Right atrium auricular region (tissue), 2 donors: ENCODE measurements at places on chromosomes 12 and 14. TPM values are rescaled to one million over a fixed set of nuclear protein-coding genes. Genes with fewer than 3 reads are reported as not detected.

DNA sequence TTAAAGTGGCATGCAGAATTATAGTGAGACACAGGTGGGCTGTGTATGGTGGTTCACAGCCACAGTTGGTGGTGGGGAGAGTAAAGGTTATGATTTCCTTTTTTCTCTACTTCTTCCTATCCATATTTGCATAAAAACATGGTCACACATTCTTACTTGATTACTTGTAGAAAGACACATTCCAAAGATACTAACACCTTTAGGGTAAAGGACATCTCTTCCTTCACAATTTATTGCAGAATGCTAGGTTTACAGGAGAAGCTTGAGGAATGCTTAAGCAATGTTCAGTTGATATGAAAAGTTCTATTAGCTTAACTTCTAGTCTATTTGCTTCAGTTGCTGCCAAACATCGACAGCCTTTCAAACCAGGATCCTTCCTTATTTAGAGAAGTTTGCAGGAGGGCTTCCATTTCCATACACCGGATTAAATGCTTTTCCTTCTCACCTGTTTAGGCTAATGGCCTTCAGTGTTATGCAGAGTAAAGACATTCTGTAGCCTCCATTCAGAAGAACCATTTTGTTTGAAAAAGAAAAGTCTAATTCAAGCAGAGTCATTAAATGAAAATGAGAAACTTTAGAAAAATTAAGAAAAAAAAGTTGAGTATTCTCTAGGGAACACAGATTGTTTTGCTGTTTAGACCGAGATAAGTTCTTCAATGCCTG is 2.6 kb upstream of the PHC1 start:
- no peak overlapping the region for H3K27ac ChIP-seq
- H3K4me3 ChIP-seq: no peak overlapping the region
- H3K36me3 ChIP-seq: no peaks in the 10 kb centered on the region
- DNase-seq: no peak

DNA sequence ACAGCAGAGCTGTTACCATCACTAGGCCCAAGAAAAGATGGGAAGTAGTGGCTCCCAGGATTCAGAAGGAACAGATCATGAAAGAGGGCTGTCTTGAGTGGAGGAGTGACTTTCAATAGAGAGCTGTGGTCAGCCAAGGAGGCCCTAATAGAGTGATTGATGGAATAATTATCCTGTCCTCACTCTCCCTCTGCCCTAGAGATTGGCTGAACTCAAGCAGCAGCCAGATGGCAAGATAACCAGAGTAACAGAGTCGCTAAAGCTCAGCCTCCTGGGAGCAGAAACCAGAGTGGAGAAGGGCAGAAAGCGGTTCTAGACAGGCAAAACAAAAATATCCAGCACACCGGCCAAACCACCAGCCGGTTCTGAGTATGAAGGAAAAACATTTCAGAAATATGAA is 23.1 kb downstream of the GMFB start:
- no peaks in the 10 kb centered on the region for H3K27me3 ChIP-seq
- DNase-seq: no peak
- no peaks in the 10 kb centered on the region for H3K4me1 ChIP-seq
- no peak overlapping the region for H3K4me3 ChIP-seq
- no peak overlapping the region for H3K27ac ChIP-seq
- no peaks in the 10 kb centered on the region for H3K36me3 ChIP-seq

DNA sequence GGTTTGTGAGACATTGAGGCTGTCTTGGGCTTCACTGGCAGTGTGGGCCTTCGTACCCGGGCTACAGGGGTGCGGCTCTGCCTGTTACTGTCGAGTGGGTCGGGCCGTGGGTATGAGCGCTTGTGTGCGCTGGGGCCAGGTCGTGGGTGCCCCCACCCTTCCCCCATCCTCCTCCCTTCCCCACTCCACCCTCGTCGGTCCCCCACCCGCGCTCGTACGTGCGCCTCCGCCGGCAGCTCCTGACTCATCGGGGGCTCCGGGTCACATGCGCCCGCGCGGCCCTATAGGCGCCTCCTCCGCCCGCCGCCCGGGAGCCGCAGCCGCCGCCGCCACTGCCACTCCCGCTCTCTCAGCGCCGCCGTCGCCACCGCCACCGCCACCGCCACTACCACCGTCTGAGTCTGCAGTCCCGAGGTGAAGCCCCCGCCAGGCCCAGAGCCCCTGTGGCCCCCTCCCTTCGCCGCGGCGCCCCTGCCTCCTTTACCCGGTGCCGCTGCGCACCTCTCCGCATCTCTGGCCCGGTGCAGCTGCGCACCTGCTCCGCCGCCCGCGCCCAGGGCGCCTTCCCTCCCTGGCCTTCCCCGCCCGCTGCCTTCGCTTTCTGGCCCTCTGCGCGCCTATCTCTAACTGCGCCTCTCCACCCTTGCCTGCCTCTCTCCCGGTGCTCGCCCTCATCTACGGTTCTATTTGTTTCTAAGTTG is at the start of gene ENO2:
TSS of gene ENO2 (plus strand) at position 335 of the 701 bp plus-strand sequence. CDS start 1,253 bp downstream, outside the sequence.
- peak within 1 kb of the TSS; percentile 76 for H3K4me3 ChIP-seq
- peaks cover 23% of the 10 kb centered on the region for H3K4me1 ChIP-seq
- no peaks in the 10 kb centered on the region for H3K27me3 ChIP-seq
- H3K27ac ChIP-seq: peak within 1 kb of the TSS; percentile 73

DNA sequence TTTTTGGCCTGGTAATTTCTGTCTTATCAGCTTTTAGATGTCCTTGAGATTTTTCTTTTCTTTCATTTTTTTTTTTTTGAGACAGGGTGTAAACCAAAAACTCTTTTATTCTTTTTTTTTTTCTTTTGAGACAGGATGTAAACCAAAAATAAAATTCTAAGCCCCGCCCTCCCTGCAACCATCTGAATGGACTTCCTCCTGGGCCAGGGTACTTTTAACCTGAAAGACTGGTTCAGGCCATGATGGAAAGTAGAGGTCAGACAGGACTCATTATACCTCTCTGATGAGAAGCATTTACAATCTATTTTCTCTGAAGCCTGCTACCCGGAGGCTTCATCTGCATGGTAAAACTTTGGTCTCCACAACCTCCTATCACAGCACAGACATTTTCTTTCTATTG is 33.5 kb upstream of the TCL1B start:
- H3K27ac ChIP-seq: no peak overlapping the region
- H3K4me3 ChIP-seq: no peak overlapping the region
- H3K27me3 ChIP-seq: no peaks in the 10 kb centered on the region
- no peak for DNase-seq
- no peaks in the 10 kb centered on the region for H3K4me1 ChIP-seq

- no peak overlapping the region for H3K4me3 ChIP-seq
- no peak overlapping the region for H3K27ac ChIP-seq
- H3K36me3 ChIP-seq: no peaks in the 10 kb centered on the region
- H3K4me1 ChIP-seq: no peaks in the 10 kb centered on the region
Measured at GRCh38 chr12:58703866-58704265, 216.4 kb downstream of the LRIG3 start.

- no peaks in the 10 kb centered on the region for H3K27me3 ChIP-seq
- H3K4me3 ChIP-seq: no peak overlapping the region
- H3K36me3 ChIP-seq: no peaks in the 10 kb centered on the region
- H3K4me1 ChIP-seq: no peaks in the 10 kb centered on the region
- DNase-seq: no peak
- H3K27ac ChIP-seq: peak overlapping the region; percentile 64
Measured at GRCh38 chr14:51328064-51328771, 88.2 kb downstream of the TMX1 start.

DNA sequence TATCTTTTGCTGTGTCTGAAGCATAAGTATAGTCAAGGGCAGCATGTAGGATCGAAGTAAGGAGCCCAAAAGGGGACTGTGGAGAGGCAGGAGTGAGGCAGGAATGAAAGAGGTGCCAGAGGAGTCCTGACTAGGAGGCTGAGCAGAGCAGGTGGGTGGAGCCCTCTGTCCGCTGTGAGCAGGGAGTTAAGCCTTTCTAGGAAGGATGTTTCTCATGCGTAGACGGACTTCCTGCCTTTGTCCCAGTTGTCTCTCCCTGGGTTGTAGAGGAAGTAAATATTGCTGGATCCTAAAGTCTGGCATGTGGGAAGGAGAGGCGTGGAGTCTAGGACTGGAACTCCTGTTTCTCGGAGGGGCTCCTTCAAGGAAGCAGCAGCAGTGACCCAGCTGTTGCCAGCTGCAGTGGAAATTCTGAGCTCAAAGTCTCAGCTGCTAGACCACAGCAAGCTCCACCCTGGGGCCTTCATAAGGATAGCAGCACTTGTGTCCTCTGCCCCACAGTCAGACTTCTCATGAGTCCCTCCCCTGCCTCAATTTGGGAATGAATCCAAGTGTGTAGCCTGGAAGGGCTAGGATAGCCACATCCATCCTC is 44.0 kb downstream of the RBMS2 start:
- peak overlapping the region; percentile 77 for H3K27ac ChIP-seq
- H3K36me3 ChIP-seq: peaks cover 15% of the 10 kb centered on the region
- no peaks in the 10 kb centered on the region for H3K4me1 ChIP-seq
- DNase-seq: peak; percentile 94
- H3K4me3 ChIP-seq: no peak overlapping the region

DNA sequence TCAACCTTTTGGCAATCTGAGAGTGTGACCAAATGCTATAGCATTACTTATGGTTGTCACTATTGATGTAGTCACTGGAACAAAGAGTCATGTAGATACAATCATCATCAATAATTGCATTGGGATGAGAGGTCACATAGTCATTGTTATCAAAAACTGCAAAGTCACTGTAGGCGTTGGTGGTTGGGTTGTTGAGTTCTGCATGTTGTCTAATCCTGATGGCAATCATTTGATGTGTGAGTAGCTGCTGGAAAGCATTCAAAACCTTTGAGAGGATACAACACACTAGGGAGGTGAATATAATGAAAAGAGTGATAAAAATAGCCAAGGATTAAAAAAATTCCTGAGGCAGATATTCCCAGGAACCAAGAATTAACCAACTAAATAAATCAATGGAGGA is 214.7 kb upstream of the SYT10 start:
- no peaks in the 10 kb centered on the region for H3K36me3 ChIP-seq
- H3K4me3 ChIP-seq: no peak overlapping the region
- H3K27ac ChIP-seq: no peak overlapping the region
- DNase-seq: no peak
- no peaks in the 10 kb centered on the region for H3K4me1 ChIP-seq

- peak within 1 kb of the TSS; percentile 91 for H3K4me3 ChIP-seq
- H3K4me1 ChIP-seq: peaks cover 27% of the 10 kb centered on the region
- no peaks in the 10 kb centered on the region for H3K27me3 ChIP-seq
- no peaks in the 10 kb centered on the region for H3K36me3 ChIP-seq
- peak within 1 kb of the TSS; percentile 75 for H3K27ac ChIP-seq
Measured at GRCh38 chr14:67819563-67820421, at the start of gene RAD51B. RAD51B (plus strand) TSS chr14:67819779.

DNA sequence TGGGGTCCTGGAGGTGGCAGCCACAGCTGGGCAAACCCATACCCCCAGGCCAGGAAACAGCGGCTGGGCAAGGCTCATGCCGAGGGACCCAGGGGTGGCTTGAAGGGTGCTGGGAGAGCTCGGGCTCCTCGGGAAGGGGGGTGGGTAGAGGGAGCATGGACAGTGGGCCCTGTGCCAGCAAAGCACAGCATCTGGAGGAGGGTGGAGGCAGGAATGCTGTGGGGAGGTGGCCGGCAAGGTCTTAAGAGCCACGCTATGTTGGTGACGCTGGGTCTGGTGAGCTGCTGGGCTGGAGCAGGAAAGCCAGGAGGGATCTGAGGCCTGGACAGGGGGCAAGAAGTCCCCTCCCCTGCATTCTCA is 48.2 kb upstream of the DLK1 start:
- peak overlapping the region; percentile 26 for H3K27ac ChIP-seq
- DNase-seq: no peak
- H3K36me3 ChIP-seq: no peaks in the 10 kb centered on the region
- H3K4me3 ChIP-seq: no peak overlapping the region
- H3K27me3 ChIP-seq: no peaks in the 10 kb centered on the region

DNA sequence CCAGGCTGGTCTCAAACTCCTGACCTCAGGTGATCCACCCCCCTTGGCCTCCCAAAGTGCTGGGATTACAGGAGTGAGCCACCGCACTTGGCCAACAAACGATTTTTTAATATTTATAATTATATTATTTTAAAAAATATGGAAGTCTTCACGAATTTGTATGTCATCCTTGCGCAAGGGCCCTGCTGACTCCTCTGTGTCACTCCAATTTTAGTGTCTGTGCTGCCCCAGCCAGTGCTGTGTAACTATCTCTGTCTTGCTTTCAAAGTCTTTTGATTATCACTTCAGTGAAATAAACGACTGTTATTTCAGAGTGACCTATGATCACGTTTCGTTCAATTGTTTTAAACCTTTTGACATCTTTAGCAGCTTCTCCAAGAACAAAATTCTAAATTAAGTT is 13.1 kb upstream of the MMP17 start:
- H3K4me1 ChIP-seq: no peaks in the 10 kb centered on the region
- H3K27ac ChIP-seq: no peak overlapping the region
- no peaks in the 10 kb centered on the region for H3K27me3 ChIP-seq
- DNase-seq: no peak
- H3K36me3 ChIP-seq: no peaks in the 10 kb centered on the region

GRCh38 chr12:127146991-127147718 is 1119.8 kb upstream of the TMEM132C start:
- no peaks in the 10 kb centered on the region for H3K27me3 ChIP-seq
- no peak for DNase-seq
- H3K4me3 ChIP-seq: no peak overlapping the region
- no peaks in the 10 kb centered on the region for H3K36me3 ChIP-seq

GRCh38 chr12:110090266-110091135 is 33.7 kb upstream of the IFT81 start:
- no peaks in the 10 kb centered on the region for H3K27me3 ChIP-seq
- DNase-seq: no peak
- H3K27ac ChIP-seq: no peak overlapping the region
- H3K4me3 ChIP-seq: no peak overlapping the region

DNA sequence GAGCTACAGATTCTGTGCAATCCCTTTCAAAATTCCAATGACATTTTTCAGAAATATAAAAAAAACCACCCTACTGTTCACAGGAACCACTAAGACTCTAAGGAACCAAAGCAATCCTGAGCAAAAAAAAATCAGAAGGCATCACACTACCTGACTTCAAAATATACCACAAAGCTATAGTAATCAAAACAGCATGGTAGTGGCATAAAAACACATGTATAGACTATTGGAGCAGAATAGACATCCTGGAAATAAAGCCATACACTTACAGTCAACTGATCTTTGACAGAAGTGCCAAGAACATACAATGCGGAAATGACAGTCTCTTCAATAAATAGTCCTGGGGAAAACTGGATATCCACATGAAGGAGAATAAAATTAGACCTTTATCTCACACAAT is 56.5 kb downstream of the EGLN3 start:
- no peaks in the 10 kb centered on the region for H3K4me1 ChIP-seq
- DNase-seq: no peak
- no peak overlapping the region for H3K4me3 ChIP-seq
- H3K36me3 ChIP-seq: no peaks in the 10 kb centered on the region
- no peaks in the 10 kb centered on the region for H3K27me3 ChIP-seq

GRCh38 chr12:98532687-98533304 is 17.4 kb downstream of the TMPO start:
- no peak overlapping the region for H3K27ac ChIP-seq
- no peak for DNase-seq
- no peaks in the 10 kb centered on the region for H3K27me3 ChIP-seq
- peaks cover 27% of the 10 kb centered on the region for H3K36me3 ChIP-seq
- no peak overlapping the region for H3K4me3 ChIP-seq
- no peaks in the 10 kb centered on the region for H3K4me1 ChIP-seq

GRCh38 chr12:69921831-69922230 is 96.8 kb downstream of the MYRFL start:
- H3K27ac ChIP-seq: no peak overlapping the region
- no peak for DNase-seq
- no peak overlapping the region for H3K4me3 ChIP-seq
- no peaks in the 10 kb centered on the region for H3K36me3 ChIP-seq

Gene SLCO1C1
- total RNA-seq: 0.31 TPM

Gene POU6F1
- total RNA-seq: 3.0 TPM

Gene IL31
- total RNA-seq: not detected

Gene B4GALNT1
- total RNA-seq: 3.5 TPM

Gene NDUFA12
- 378 TPM for total RNA-seq

Gene TAS2R8
- not detected for total RNA-seq

Gene PROX2
- not detected for total RNA-seq

Gene PLBD1
- total RNA-seq: 15.1 TPM

Gene KIF26A
- 14.1 TPM for total RNA-seq
